ENCODE measurements at places on chromosomes 2 and 18.

DNA sequence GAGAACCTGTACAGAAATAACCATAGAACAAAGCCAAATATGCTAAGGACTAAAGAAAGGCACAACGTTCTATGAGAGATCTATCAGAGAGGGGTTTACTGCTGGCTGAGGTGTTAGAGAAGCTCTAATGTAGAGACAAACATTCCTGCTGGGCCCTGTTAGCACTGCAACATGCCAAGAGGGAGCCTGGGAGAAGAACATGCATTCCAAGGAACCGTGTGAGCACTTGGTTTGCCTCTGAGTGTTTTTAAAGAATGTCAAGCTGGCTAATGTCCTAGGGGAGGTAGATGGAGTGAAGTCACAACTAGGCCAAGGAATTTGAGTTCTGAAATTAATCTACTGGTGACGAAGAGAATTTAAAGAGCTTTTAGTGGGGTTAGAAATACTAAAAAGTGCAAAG lies 384.3 kb upstream of the LYPD1 start:
- DNase-seq, result no peak

DNA sequence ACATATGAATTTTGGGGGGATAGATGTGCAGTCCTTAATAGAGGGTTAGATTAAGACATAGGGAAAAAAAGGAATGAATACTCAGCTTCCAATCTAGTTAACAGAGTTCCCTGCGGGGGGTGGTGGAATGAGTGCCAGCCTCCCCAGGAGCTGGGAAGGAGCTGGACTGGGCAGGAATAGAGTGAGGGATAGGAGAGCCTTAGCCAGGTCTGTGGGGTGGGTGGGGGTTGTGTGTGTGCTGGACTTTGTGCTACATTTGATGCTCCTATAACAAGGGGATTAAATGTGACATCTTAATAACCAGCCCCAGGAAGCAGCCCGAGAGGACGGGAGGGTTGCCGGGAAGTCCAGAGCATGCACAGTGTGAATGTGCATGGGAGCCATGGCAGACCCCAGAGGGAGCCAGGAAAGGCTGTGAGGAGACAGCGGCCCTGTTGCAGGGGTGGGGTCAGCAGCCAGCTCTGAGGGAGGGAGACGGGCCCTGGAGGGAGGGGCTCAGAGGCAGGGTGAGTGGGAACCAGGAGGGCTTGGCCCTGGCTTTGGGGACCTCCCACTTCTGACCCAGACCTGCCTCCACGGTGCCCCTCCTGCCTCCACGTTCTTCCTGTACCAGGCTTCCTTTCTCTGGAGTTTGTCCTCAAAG lies 3.6 kb upstream of the MBP start:
- no peak for DNase-seq

DNA sequence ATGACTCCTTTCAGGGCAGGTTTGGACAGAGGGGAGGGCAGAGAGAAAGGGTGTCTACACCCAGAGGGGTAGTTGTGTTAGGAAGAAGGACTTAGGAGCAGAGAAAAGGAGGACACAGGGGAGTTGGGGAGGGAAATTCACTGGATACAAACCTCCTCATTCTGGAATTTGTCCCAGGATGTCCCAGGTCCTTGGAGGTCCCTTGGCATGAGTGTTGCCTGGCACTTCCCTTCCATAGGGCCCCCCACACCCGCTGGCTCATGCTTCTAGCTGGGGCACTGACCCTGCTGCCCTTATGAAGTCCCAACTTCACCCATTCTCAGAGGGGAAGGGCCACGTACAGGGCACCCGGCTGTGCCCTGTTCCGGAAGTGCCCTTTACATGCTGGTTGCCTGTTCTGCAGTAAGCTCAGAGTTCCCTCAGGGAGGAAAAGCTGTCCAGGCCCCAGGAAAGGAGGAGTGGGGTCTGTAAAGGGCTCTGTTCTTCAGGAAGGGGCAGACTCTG lies 93.6 kb upstream of the SMAD2 start:
- no peak for DNase-seq

DNA sequence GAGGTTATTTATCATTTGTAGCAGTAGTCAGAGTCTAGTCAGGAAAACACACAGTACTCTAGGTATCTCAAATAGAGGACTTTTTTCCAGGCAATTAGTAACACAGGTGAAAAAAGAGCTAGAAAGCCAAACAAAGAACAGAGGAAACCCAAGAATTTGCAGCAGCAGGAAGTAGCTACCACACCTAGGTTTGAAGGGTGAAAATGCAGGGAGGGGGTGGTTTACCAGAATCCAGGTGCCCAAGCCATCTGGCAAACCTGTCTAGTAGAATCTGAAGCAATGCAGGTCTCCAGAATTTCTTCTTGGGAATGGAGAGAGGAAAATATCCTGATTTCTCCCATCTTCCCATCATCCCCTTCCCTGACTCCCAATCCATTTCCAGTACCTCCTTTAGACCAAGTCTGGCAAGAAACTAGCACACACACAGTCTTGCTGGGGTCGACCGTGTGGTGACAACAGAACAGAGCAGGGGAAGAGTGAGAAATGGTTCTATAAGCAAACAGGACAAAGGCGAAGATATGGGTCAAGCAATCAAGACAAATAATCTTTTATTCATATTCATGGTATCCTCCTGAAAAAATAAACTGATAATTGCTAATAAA lies 231.9 kb upstream of the MMADHC start:
- no peak for DNase-seq

- DNase-seq, result no peak
These were observed 182.7 kb upstream of the PARD3B start for GRCh38 chr2:204362581-204362980.

GRCh38 chr2:10256515-10257031 lies 46.1 kb upstream of the HPCAL1 start:
- no peak for DNase-seq

GRCh38 chr18:12741351-12741750 lies 38.5 kb downstream of the PSMG2 start:
- DNase-seq, result no peak

DNA sequence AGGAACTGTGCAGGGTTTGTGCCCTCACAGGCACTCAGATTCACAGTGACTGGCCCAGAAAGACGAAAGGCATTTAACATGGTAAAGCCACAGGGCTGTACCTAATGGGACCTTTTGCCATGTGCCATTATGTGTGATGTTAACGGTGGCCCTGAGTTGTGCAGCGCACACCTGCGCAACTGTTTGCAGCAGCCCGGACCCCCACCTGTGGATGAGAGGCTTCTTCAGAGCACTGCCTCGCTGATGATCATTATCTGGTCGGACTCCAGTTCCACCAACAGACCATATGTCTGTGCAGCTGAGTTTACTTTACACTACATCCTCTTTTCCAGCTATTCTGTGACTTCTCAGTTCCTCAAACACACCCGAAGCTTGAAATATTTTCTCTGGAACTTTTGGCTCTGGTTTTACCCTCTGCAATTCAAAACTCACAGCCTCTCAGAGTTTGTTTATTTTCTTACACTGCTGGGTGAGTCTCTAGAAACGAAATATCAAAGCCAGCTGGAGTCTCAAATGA lies 35.6 kb upstream of the UBE2F start:
- peak; percentile 3 for DNase-seq

DNA sequence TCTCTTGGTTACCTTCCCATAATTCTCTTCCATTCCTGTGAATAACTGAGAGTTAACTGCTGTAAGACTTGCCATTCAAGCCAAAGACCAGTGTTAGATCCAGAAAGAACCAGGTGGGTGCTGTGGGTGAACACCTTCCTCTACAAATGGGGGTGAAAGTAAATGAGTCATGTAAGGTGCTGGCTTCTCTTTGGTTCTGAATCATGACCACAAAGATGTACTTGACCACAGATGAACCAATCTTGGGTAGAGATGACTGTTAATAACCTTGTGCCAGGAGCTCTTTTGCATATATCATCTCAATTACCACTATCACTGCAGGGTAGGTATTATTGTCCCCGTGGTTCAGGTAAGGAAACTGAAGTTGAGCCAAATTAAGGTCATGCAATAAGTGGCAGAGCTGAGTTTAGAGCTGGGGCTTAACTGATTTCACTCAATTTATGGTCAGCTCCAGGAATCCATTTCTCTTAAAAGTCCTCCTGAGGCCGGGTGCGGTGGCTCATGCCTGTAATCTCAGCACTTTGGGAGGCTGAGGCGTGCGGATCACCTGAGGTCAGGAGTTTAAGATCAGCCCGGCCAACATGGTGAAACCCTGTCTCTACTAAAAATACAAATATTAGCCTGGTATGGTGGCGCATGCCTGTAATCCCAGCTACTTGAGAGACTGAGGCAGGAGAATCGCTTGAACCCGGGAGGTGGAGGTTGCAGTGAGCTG lies 244.9 kb upstream of the CXCR4 start:
- no peak for DNase-seq

GRCh38 chr2:196589419-196589818 lies 50.1 kb upstream of the CCDC150 start:
- no peak for DNase-seq

- DNase-seq, result no peak
These were observed 592.1 kb upstream of the CDH2 start for GRCh38 chr18:28768791-28769768.

DNA sequence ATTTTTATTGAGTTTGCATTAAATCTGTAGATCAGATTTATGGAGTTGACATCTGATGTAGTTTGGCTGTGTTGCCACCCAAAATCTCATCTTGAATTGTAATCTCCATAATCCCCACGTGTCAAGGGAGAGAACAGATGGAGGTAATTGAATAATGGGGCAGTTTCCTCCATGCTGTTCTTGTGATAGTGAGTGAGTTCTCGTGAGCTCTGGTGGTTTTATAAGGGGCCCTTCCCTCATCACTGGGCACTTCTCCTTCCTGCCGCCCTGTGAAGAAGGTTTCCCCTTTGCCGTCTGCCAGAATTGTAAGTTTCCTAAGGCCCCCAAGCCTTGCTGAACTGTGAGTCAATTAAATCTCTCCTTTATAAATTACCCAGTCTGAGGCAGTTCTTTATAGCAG lies 32.2 kb downstream of the ZC3H15 start:
- DNase-seq, result no peak

DNA sequence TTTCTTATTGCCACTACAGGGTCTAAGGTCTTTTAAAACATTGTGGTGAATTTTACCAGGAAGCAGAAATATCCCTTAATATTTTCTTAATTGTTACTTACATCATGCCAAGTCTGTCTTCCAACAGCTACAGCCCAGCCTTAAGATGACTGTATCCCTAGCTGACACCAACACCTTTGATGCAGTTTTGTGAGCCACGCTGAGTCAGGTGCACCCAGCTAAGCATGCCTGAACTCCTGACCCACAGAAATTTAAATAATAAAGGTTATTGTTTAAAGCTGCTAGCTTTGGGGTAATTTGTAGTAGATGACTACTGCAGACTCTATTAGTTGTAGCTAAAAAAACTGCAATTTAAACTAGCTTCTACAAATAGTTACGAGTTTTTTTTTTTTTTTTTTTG lies 1757.9 kb upstream of the LRRTM1 start:
- no peak for DNase-seq

DNA sequence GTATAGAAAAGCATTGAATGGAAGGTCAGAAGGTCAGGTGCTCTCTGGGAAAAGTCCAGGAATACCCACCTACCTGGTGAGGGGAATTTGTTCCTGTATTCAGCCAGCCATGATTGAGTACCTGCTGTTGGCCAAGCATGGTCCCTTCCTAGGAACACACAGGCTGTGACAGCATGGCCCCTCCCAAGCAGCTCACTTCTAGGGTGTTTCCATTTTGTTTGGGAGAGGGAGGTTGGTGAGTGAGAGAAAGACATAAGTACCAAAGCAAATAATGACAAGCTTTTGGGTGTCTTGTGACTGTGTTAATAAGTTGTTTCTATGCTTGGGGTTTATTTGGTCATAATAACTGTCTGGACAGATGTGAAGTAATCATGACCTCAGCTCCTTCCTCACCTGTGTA lies 46.3 kb downstream of the CABLES1 start:
- no peak for DNase-seq

GRCh38 chr2:74378007-74378406 lies 2.1 kb downstream of the DCTN1 start:
- no peak for DNase-seq

GRCh38 chr2:236823041-236823629 lies 253.5 kb downstream of the ACKR3 start:
- DNase-seq, result no peak

GRCh38 chr18:50458366-50458765 lies 83.5 kb downstream of the SKA1 start:
- DNase-seq, result no peak

GRCh38 chr2:61550375-61551209 lies 12.4 kb upstream of the XPO1 start:
- no peak for DNase-seq

DNA sequence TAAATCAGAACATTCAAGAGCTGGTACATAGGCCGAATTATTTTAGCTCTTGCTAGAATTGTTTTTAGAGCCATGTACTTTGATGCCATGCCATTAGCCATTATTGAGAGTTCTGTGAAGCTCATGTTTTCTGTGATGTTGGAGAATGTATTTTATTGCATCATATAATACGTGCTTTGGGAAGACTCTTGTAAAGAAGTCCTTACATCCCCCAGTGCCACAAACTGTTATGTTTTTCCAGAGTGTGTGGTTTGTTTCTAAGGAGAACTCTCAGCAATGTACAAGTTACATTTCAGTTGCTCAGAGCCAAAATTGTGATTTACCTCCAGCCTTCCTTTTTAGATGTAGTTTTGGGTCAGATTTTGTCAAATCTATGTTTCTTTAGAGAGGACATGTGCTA lies 148.6 kb downstream of the HAUS1 start:
- DNase-seq, result no peak

DNA sequence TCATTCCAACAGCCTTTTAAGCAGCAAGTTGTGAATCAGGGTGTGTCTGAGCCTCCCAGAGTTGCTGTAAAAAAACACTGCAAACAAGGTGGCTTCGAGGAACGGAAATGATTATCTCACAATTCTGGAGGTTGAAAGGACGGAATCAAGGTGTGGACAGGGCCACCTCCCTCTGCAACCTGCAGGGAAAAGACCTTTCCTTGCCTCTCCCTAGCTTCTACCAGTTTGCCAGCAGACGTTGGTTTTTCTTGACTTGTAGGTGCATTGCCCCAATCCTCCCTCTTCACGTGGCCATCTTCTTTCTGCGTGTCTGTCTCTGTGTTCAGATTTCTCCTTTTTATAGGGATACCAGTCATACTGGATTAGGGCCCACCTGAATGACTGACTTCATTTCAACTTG lies 24.8 kb upstream of the TMEM131 start:
- DNase-seq, result no peak

GRCh38 chr18:29311580-29311979 lies 1134.7 kb upstream of the CDH2 start:
- no peak for DNase-seq

DNA sequence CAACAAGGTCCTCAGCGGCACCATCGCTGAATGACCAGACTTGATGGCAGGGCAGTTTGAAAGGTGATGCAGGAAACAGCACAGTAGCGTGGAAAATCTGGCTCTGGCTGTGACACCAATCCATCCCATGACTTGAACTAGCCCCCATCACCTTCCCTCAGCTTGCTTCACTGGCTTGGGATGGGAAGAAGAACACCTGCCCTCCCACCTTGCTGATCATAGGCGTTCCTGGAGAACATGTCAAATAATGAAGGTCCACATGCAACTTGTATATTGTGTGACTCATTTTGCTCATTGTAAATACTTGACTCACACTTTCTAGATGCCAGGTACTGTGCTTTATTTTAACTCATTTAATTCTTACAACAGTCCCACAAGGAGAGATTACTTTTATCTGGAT lies 292.4 kb upstream of the SPRED2 start:
- no peak for DNase-seq

All from GF-D8 (cell line).